ENCODE measurements at places on chromosomes 16 and 17.

DNA sequence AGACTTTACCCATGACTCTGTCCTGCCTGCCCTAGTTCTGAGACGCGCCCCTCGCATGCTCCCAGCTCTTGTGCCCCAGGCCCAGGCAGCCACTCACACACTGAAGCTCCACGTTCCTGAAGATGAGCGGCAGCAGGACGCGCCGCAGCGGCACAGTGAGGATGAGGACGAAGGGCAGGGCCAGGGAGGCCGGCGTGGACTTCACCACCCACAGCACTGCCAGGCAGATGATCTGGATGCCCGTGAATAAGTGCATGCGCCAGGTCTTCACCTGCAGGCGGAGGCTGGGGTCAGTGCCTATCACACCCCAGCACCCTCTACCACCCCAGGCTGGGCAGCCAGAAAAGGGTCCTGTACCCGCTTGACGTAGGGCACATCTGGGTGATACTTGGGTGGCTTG, 16.9 kb downstream of the SLC4A1 start:
- DNase-seq: no peak

- DNase-seq: no peak
Measured at GRCh38 chr16:80417706-80418271, 123.0 kb upstream of the DYNLRB2 start.

- no peak for DNase-seq
Measured at GRCh38 chr16:69157196-69157595, 24.7 kb downstream of the UTP4 start.

DNA sequence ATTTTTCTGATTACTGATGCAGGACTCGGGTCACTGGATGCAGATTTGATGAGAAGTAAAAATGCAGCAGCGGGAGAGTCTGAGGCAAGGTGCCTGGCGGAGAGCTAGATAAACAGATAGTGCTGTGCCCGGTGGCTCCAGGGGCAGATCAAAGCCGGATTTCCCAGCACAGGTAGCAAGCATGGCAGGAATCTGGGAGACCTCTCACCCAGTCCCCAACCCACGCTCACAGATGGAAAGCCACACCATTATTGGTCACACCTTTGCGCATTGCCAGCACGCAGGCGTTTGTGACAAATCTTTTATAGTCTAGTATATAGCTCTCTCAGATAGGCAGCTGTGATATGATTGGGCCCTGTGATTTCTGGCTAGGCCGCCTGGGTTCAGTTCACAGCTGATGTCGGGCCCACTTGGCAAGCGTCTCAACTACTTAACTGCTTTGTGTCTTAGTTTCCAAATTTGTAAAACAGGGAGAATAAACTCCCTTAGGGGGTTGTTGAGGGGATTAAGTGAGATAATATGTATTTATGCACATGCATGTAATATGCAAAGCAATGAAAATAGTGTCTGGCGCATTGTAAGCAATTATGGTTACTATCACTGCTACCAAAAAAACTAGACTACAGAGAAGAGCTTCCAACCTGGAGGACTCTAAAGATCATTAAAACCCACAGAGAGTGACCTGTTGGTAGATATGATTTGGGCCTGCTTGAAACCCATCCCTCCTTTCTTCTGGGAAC, 42.0 kb upstream of the NFAT5 start:
- no peak for DNase-seq

GRCh38 chr16:15961060-15961511, 11.7 kb downstream of the ABCC1 start:
- DNase-seq: no peak

DNA sequence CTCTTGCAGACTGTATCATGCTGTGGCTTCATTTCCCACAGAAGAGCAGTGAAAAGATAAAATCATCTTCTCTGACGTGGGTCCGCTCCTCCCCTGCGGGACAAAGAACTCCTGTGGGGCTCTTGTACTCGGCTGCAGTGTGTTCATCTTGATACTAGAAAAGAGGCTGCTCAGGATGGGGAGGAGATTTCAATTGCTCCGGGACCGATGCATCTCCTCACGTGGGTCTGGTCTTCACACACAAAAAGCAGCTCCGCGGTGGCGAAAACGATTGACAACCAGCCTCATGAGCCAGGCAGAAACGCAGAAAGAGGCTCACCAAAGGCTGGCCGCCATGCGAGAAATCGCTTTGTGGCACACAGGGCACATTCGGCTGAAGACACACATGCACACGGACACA, 14.4 kb upstream of the KCNJ18 start:
- no peak for DNase-seq
